ENCODE measurements at places on chromosomes 2 and 18.

DNA sequence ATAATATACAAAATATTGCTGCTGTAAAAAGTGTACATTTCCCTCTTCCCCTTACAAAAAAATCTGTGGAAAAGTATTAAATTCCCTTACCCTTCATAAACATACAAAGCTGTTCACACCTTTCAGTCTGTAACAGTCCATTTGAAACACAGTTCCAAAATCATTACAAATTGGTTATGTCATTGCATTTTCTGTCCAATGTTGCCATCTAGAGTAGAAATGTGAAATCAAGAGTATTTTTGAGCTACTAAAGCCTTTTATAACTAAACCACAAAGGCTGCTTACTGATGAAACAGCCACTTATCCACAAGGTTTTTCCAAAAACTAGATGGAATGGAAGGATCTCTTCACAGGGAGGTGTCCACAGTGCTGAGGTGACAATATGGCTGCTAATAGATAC is 72.5 kb downstream of the SS18 start:
- no peak for DNase-seq

DNA sequence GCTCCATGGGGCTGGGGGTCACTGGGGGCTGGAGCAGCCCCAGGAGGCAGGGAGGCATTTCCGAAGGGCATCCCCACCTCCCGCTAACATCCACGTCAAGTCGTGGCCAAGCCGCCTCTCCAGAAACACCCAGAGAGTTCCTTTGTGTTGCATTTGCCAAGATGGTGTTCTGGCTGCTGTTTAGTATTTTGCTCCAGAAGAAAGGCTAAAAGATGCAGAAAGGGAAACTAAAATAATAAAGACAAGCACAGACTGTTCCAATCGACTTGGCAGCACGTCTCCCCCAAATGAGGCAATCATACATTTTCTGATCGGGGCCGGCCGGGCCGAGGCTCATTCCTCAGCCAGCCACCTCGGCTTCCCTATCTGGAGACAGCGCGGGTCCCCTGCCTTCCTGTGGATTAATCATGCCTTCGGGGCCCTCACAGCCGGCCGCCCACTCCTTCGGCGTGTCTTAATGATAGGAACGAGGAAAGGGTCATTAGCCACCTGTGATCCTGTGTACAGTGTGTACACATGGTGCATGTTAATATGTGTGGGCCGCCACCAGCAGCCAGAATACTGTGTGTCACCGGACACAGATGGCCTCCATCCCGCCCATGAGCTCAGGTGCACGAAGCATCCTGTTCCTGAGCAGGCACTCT is 169.2 kb downstream of the KLHL29 start:
- no peak for DNase-seq

DNA sequence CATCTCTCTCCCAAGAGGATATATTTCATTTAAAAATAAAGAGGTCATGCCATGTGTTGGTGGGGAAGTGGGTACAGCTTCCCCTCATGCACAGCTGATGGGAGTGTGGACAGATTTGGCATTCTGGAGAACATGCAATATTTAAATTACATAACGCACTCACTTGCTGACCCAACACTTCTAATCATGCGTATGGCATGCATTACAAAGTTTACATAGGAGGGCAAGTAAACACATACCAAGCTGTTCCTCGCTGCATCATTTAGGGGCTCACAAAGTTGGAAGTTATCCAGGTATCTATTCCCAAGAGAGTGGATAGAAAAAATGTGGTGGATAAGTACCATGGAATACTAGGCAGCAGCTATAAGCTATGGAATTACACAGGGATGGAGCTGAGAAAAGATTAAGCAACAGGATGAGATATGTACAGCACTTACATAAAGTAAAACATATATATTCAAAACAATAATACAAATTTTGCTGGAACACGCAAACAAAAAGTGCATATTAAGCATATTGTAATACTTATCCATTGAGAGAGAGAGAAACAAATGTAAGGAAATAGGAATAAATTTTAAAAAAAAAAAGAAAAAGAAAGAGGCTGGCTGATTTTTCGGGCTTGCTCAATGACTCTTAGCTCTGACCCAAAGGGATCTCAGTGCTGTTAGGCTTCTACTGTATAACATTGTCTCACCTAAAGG is 11.0 kb downstream of the CYP1B1 start:
- DNase-seq = no peak

DNA sequence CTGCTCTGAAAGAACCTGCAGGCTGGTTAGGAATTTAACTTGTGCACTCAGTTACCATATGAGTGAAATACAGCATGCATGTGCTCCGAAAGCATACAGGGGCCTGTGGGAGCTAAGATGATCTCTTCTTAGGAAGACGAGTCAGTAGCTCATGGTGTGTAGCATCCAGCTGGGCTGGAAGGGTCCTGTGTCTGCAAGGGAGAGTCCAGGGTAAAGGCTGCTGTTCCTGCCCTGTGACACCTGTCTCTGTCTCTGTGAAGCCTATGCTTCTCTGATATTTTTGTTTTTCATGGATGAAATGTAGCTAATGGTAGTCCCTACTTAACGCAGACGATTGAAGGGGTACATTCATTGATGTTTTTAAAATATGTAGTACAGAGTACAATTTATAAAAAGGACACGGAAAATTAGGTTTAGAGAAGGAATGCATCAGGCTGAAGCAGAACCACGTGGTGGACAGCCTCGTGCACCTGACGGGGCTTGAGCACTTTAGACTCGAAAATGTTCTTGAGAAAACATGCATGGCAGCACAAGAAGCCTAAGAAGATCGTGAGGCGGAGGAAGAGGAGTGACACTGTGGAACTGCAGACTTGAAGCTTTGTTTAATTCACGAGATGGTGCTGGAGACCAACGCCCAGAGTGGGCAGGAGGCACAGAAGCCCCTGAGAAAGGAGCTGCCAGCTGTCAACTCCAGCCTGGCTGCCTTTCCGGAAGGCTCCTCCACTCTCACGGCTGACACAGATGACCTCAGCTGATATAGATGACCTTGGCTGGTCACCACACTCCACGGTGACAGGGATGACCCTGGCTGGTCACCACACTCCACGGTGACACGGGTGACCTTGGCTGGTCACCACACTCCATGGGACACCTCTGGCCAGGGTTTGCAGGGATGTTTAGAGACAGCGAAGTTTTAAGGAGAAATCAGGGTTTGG is 110.6 kb downstream of the TMEM18 start:
- no peak for DNase-seq

DNA sequence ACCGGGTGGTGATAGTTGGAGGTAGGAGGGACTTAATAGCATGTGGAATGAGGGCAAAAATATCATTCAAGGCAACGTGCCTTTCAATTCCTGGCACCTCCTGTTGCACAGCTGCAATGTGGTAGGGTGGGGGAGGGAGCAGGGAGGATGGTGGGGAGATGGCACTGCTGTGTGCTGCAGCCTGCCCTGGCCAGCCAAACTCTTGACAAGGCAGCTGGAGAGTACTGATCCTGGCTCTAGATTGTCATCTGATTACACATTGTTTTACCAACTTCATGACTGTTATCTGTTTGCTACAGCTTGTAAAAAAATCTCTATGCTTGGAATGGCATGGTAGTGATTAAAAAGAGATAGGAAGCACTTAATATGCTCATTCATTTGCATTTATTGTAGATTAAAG is 47.7 kb downstream of the PLCL1 start:
- DNase-seq = no peak

- DNase-seq = no peak
Measured at GRCh38 chr2:149068996-149069888, 30.7 kb downstream of the LYPD6B start.

Data from stimulated activated CD8-positive, alpha-beta memory T cell treated with anti-CD3 and anti-CD28 coated beads, Interleukin-7, amount 100 ng/mL, for 1 hour (primary cell).